ENCODE measurements at places on chromosomes 6 and 20. TPM values are rescaled to one million over a fixed set of nuclear protein-coding genes. Genes with fewer than 3 reads are reported as not detected.

DNA sequence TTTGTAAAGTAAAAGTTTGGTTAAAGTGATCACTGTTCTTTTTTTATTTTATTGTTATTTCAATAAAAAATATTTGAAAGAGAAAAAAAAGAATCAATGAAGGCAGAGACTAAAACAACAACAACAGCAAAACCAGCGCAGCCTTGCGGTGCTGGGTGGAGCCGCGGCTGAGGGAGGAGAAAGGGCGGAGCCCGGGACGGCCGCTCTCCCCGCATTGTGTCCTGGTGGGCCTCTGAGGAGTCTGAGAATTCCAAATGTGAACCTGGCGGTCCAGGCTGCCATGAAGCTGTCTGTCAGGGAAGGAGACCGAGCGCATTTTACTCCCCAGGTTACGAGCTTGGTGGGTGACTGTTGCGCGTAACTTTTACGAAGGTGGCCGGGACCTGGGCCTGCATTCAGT is 43.2 kb downstream of the TMEM242 start:
- no peak for DNase-seq

- no peak for DNase-seq
Measured at GRCh38 chr20:63652192-63652980, 838 bp downstream of the STMN3 start.

DNA sequence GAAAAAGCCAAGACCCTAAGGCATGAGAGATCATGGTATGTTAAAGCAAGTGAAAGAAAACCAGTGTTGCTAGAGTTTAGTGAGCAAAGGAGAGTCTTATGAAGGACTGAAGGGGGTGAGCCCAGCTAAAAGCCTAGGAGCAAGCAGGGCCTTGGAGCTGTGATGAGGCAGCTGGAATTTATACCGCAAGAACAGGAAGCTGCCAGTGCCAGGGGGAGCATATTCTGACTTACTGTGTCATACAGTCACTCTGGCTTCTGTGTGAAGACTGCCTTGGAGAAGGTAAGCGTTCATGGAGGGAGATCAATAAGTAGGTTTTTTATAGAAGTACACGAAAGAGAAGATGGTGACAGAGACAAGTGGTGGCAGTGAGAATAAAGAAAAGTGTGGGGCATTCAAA is 308.9 kb upstream of the THEMIS start:
- DNase-seq = no peak

SLC12A5 gene
- 0.69 TPM for total RNA-seq

ZSCAN31 gene
- 21.5 TPM for total RNA-seq

MRPS26 gene
- 18.3 TPM for total RNA-seq

DNA sequence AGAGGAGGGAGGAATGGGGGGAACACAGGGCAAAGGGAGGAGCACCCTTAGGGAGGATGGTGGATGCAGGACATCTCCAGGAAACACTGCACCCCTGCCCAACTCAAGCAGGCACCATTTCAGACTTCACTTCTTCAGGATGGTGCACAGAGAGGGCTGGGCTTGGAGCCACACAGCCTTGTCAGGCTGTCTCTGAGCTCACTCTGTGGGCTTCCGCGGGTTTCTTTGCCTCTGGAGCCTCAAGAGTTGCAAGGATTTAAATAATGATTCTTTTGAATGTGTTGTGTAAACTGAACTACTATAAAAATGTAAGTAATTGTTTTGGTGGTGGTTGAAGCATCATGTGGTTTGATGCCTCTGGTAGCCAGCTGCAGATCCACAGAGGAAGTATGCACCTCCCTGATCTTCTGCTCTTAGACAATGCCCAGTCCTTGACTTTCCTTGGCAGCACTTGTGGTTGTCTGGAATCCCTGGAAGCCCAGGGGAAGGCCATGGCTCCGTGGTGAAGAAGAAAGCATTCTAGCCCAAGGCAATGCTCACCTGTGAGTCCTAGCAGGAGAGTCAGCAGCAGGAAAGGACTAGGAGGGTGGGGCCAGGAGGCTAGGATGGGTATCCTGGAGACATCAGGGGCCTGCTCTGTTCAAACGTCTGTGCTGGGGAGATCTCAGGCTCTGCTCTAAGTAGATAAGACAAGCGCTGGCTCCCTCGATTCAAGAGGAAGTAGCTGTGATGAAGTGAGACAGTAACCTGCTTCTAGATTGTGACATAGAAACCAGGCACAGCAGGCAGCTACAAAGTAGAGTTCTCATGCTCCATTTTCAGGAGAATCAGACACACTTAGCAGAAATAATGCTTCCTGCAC is 50.2 kb upstream of the SIRPG start:
- no peak for DNase-seq

JPH2 gene
- total RNA-seq = 40.5 TPM

GHRH gene
- total RNA-seq = not detected

GRCh38 chr6:85865420-85866369 is 223.0 kb upstream of the SYNCRIP start:
- DNase-seq = peak; percentile 56

GRCh38 chr20:46111028-46111835 is 6.9 kb upstream of the CD40 start:
- DNase-seq = no peak

GRCh38 chr6:106448000-106448426 is 87.5 kb downstream of the CRYBG1 start:
- DNase-seq = no peak

DNA sequence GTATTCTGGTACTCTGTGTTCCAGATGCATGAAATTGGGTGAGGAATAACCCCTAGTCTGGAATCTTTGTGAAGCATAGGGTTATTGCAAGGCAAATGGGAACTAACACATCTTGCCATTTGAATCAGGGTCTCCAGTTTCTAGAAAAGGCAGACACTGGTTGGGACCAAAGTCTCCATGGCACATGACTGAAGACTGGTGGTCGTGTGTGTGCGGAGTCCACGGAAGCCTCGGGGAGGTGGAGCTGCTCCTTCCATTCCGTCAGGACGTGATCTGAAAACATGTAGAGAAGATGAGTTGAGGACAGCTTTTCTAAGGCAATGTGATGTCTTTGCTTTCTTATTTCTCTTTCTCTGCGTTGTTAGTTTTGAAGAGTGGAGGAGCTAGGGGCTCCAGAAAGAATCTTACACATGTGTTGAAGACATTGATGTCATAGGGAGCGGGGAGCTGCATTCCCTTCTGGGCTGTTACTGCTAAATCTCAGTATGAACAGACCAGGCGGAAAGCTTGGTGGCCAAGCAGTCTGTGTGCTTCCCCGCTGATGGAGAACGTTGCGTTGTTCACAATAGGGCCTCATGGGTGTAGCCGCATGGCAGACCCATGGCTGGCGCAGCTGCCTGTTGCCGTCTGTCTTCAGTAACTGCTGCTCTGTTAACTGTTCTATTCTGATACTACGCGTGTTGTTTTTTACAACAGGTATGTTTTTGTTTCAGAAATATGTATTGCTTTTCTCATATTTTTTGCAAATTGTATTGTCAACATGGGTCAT is 4.8 kb upstream of the SLC17A9 start:
- DNase-seq = no peak

DNA sequence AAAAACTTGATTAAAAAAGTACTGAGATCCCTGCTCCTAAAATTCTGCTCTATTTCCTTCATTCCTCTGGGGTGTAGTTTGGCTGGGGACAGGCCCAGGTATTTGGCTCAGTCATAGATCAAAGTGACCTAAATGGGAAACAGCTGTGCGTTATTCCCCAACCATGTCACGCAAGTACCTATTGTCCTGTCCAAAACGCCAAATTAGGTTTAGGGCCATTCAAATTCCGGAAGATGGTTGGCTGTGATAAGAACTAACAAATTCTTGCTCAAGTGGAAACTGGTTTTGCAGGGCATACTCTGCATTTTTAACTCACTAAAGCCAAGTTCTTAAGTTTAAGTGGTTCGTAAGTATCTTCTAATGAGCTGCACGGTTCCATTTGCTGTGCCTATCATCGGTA is 147.6 kb upstream of the TMEM170B start:
- peak; percentile 53 for DNase-seq

- no peak for DNase-seq
Measured at GRCh38 chr6:54609981-54610380, 236.6 kb upstream of the FAM83B start.

- no peak for DNase-seq
Measured at GRCh38 chr6:16306334-16306733, 67.9 kb downstream of the GMPR start.

DNA sequence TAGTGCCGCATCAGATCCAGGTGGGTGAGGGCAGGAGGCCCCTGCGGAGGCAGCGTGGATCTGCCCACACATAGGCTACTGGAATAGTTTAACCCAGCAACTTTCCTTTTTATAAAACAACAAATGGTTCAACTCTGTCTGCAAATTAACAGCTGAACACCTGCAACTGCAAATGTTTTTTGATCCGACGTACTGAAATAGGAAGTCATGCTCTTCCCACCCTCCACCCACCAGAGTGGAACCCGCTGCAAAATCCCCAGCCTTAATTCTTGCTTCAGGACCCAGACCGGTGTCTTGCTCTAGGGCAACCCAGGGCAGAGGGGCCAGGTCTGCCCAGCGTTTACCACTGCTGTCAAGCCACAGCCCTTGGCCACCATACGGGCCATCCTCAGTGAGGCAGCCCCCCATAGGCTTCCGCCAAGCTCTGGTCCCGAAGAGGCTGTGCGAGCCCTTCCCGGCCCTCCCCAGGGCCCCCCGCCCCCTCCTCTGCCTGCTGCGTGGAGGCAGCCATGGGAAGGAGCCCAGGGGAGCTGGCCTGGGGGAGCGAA is 334.3 kb downstream of the ZFAND3 start:
- no peak for DNase-seq

DNA sequence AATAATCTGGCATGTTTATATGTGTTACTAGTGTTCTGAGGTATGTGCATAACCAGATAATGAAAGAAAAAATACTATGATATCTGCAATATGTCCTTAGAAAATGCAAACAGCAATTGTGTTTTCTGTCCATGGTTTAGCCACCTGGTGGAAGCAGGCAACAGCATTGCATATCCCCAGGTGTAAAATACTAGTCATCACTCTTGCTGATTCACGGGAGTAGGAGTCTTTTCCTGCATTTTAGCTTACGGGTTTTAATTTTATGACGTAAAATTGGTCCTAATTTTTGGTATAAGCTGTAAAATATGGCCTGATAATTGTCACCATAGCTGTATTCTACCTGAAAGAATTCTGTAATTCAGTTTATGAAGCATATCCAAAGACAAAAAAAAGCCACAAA is 2.5 kb downstream of the RNF182 start:
- DNase-seq = no peak

DNA sequence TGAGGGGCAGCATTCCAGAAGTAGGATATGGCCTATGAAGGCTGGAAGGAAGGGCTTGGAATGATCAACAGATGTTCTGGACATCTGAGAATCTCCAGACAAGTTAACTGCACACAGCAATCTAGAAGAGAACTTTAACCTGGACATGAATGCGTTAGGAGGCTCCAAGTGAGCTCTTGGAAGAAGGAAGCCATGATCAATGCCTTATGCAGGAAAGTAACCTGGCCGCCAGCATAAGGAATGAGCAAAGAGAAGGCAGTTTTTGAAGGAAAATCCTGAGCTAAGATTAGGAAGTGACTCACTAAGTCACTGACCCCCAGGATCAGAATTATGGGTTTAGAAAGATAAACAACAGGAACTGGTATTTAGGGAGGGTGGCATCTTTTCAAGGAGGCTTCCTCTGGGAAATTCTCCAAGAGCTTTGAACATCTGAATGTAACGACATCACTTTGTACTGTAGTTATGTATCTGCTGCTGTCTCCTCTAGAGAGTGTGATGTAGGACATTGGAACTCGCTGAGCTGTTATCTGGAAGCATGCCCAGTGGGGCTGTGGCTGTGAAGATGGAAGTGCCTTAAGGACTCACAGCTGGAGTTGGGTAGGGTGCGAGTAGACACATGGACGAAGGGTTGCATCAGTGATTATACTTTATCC is 236.8 kb downstream of the PACRG start:
- peak; percentile 55 for DNase-seq

DNA sequence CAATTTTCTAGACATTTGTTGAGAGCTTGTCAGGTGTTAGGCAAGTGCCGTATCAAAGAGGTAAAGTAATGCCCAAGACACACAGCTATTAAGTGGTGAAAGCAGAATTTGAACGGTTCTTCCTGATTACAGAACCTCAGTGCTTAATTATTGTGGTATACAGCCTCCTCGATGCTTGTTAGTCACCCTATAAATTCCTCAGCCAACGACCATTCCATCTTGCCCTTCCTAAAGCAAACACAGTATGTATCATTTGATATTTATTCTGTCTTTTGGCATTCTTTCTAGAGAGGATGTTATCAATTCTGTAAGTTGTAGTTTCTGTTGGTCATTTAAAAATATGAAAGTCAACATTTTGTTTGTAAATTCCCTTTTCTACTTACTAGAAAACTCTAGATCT is 297.8 kb upstream of the BMP2 start:
- no peak for DNase-seq

CD109 gene
- total RNA-seq = 34.9 TPM

GRCh38 chr6:121297694-121298093 is 36.6 kb downstream of the TBC1D32 start:
- DNase-seq = no peak

DNA sequence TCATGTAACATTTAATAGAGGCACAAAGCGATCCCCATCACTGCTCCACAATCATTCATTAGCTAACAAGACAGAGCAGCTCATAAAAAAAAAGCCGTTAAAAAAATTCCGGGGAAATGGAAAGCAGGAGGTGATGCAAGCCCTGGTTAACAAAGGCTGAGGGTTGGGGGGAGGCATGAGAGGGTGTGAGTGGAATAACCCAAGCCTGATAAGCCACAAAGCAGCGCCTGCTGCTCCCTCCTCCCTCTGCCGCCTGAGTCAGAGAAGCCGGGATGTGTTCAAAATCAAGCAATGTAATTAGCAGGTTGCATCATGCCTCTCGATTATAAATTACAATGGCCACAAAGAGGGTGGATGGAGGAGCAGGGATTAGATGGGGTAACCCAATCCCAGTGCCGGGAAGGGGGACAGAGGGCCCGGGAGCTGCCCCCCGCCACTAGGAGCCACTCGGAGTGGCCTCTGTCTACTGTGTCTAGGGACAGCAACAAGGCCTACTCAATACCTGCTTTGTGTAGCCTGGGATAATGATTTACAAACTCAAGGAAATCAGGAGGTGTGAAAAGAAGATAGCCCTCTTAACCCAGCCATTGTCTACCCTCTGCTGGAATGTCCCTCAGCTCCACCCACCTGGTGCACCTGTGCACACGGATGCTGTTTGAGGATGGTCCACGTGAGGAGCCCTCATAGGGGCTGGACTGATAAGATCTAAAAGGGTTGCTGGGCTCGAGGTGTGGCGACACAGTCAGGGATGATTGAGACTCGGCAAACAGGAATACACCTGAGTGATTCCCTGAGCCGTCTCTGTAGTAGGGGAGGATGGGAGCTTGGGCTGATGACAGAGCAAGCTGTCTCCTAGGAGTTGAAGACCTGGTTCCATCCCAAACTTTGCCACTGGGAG is 156.9 kb downstream of the VEGFA start:
- DNase-seq = peak; percentile 62

HRH3 gene
- 0.16 TPM for total RNA-seq

ZNF391 gene
- total RNA-seq = 6.9 TPM

GRCh38 chr20:48186915-48187314 is 401.6 kb upstream of the SULF2 start:
- no peak for DNase-seq

ADTRP gene
- total RNA-seq = 7.4 TPM

OLIG3 gene
- not detected for total RNA-seq

- no peak for DNase-seq
Measured at GRCh38 chr6:38527371-38527770, 112.4 kb downstream of the BTBD9 start.

- no peak for DNase-seq
Measured at GRCh38 chr6:33878562-33878961, 74.8 kb upstream of the MLN start.
